ENCODE measurements at places on chromosomes 1 and 21. TPM values are rescaled to one million over a fixed set of nuclear protein-coding genes. Genes with fewer than 3 reads are reported as not detected.

The HOOK1 gene
- 5.2 TPM for polyA plus RNA-seq

DNA sequence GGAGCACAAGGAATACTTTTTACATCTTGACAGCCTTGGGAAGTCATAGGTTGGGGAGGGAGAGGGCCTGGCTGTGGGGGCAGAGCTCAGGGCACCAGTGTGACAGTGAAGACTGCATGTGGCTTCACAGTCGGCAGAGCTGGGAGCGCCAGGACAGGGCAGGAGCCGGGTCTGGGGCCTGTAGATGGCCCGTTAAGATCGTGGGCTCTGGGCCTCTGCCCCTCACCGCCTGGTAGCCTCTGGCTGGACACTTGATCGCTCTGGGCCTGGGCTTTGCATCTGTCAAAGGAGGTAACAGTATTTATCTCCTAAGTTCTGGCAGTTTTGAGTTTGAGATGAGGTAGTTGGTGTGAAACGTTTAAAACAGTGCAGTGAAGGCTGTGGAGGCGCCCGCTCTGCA is 4.8 kb downstream of the SLX9 start:
- DNase-seq, result no peak

- peak; percentile 49 for DNase-seq
Observed at GRCh38 chr1:156581661-156582387, 2.3 kb downstream of the TTC24 start.

DNA sequence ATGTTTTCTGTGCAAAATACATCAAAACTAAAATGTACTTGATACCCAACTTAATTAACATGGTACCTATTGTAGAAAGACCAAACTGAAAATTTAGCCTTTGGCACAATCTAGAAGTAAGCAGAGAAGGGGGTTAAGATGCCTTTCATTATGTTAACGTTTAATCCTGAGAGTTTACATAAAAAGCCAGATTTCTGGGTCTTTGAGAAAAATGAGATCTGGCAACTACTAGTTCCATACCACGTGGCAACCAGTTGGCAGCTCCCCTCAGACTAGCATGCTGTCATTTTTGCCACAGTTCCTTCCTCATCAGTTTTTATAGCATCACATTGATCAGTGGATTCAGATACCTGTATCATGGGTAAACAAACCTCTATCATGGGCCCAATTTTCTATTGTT is 1.5 kb downstream of the RO60 start:
- DNase-seq, result no peak

The HNRNPCL1 gene
- not detected for polyA plus RNA-seq

The LAMC1 gene
- polyA plus RNA-seq, result not detected

DNA sequence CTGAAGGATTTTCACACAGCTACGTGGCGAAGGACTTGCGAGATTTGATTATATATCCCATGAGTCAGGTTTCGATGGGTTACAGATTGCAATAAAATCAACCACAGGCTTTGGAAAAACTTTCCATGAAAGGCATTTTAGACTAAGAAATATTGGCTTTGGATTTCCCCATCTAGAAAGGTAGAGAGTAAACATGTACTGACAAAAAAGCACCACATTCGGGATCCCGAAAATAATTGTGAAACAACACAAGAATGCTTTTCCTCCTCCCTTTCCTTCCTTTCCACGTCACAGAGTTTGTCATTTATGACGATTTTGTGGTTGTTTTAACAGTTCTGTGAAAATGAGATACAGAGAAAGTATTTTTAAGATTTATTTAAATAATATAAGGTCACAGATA is 38.5 kb downstream of the TGFB2 start:
- no peak for DNase-seq

- no peak for DNase-seq
Observed at GRCh38 chr1:210232511-210233215, at the start of gene SERTAD4. Gene SERTAD4 (plus strand): TSS chr1:210232796. CDS start chr1:210237961, 5,165 bp downstream.
